Ascending aorta (tissue), 2 donors: ENCODE measurements at places on chromosomes 12 and 14.

DNA sequence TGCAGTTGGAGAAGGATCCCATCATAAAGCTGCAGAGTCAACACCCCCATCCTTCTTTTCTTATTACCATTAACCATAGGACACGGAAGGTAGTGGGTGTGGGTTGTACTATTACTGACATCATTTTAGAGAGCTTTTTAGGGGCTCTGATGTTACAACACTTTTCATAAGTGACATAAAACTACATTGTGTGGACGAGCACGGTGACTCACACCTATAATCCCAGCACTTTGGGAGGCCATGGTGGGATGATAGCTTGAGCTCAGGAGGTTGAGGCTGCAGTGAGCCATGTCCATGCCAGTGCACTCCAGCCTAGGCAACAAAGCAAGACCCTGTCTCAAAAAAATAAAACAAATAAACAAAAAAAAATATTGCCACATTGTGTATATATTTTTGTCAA is 167.1 kb downstream of the DUSP6 start:
- no peaks in the 10 kb centered on the region for H3K4me1 ChIP-seq
- no peak overlapping the region for H3K27ac ChIP-seq
- no peak overlapping the region for H3K4me3 ChIP-seq
- DNase-seq: no peak

GRCh38 chr12:3752096-3752709 is 706 bp downstream of the CRACR2A start:
- no peak for DNase-seq
- H3K27ac ChIP-seq: no peak overlapping the region
- no peaks in the 10 kb centered on the region for H3K4me1 ChIP-seq
- H3K4me3 ChIP-seq: peak overlapping the region; percentile 57

DNA sequence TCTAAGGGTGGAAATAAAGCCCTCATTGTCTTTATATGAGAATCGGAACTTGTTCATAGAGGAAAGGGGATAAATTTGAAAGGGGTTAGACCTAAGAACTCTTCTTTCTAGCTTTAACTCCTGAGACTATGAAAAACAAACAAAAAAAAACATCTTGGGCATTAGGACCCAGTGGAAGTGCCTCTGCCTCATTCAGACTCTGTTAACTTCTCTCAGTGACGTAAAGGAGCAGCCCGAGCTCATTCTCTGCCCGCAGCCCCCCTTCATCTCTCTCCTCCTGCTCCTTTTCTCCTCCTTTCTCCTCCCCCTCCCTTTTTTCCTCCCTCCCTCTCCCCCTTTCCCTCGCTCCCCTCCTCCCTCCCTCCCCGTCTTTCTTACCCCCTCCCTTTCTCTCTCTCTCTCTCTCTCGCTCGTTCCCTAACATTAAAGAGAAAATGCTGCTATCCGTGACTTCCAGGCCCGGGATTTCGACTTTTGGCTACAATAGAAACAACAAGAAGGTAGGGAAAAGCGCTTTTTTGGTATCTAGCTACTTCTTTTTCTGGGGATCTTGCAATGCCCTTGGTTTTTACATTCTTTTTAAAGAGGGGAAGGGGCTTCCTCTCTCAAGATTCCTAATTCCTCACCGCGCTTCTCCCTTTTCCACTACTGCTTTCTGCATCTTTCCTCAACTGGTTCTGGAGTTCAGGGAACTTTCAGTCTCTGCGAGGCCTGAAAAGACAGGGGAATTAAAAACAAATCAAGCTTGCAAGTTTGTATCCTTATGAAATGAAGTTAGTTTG is at the start of gene RBMS2:
TSS of gene RBMS2 (plus strand) at position 231 of the 782 bp plus-strand sequence. CDS start at position 435, 204 bp downstream.
- H3K27ac ChIP-seq: peak within 1 kb of the TSS; percentile 88
- H3K4me1 ChIP-seq: peaks cover 35% of the 10 kb centered on the region

DNA sequence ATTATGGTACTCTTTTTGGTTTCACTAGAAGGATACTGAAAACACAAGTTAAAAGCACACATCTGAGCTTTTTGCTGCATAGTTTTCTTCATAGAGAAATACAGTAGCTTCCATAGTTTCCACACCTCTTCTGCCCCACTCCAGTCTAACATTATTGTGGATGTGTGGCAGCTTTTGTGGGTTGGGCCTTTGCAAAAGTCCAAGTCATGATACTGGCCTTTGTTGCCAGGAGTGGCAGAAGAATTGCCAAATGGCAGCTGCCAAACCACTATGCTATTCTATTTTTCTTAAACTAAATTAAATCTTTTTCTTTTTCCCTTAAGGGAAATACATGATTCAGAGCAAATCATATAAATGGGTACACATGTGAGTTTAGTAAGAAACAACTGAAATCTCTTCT is 114.8 kb downstream of the PLEKHA5 start:
- H3K36me3 ChIP-seq: no peaks in the 10 kb centered on the region
- H3K27ac ChIP-seq: peak overlapping the region; percentile 53
- H3K27me3 ChIP-seq: no peaks in the 10 kb centered on the region

DNA sequence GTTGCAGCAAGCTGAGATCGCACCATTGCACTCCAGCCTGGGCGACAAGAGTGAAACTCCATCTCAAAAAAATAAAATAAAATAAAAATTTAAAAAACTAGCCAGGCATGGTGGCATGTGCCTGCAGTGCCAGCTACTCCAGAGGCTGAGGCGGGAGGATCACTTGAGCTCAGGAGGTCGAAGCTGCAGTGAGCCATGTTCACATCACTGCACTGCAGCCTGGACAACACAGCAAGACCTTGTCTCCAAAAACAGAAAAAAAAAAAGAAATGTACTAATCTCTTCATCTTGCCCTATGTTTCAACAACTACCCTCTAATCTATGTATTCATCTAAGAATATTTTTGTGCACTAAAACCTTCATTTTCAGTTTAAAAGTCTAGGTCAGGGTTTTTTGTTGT is 6.5 kb downstream of the NAA25 start:
- H3K4me1 ChIP-seq: peaks cover 15% of the 10 kb centered on the region
- no peak overlapping the region for H3K27ac ChIP-seq
- no peaks in the 10 kb centered on the region for H3K27me3 ChIP-seq
- peaks cover 9% of the 10 kb centered on the region for H3K36me3 ChIP-seq

DNA sequence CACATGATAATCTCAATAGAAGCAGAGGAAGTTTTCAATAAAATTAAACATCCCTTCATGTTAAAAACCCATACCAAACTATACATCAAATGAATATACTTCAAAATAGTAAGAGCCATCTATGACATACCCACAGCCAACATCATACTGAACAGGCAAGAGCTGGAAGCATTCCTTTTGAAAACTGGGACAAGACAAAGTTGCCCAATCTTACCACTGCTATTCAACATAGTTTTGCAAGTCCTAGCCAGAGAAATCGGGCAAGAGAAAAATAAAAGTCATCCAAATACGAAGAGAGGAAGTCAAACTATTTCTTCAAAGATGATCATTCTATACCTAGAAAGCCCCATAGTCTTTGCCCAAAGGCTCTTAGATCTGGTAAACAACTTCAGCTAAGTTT is 454.7 kb upstream of the PRICKLE1 start:
- no peak overlapping the region for H3K4me3 ChIP-seq
- no peaks in the 10 kb centered on the region for H3K4me1 ChIP-seq
- no peak for DNase-seq
- H3K27ac ChIP-seq: no peak overlapping the region
- no peaks in the 10 kb centered on the region for H3K36me3 ChIP-seq
- H3K27me3 ChIP-seq: no peaks in the 10 kb centered on the region

DNA sequence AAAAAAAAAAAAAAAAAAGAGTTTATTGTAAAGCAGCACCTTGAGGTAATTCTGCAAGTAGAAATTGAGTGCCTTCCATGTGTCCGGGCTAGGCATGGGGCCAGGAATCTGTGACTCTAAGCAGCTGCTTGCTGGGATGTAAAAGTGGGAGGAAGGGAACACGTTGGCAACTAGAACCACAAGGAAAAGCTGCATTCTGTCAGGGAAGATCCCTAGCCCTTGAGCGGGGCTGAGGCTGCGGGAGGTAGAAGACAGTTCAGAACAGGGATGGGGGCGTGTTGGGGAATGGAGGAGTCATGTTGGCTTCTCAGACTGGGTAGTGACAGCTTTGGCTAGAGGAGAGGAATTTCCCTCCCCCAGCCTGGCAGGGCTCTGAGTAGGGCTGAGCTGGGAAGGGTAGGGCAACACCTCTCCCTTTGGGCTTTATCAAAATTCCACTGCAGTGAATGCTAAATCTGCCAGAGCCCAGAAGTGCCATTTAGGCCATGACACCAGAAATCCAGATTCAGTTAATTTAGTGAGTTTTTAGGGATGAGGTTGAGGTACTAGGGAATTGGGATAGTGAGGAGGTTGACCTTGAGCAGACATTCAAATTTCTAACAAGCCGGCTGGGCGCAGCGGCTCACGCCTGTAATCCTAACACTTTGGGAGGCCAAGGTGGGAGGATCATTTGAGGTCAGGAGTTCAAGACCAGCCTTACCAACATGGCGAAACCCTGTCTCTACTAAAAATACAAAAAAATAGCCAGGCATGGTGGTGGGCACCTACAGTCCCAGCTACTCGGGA is 3.4 kb upstream of the TRAFD1 start:
- H3K36me3 ChIP-seq: no peaks in the 10 kb centered on the region
- peak overlapping the region; percentile 21 for H3K4me3 ChIP-seq
- peak overlapping the region; percentile 62 for H3K27ac ChIP-seq
- H3K4me1 ChIP-seq: peaks cover 8% of the 10 kb centered on the region

DNA sequence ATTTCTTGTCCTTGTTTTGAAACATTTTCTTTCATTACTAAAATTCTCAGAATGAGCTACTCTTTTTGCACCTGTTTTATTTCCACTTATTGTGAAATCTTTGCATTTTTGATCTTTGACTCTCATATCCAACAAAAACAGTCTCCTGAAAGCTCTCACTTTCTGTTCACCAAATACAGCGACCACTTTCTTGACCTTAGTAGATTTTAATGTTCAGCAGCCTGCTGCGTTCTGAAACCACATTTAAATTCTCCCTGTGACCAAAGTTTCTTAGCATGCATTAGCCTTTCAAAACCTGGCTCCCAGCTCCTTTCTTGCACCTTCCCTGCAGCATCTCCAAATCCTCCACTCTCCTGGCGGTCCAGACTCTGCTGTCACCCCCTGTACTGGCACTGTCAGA is 404.4 kb upstream of the PDE3A start:
- no peak overlapping the region for H3K4me3 ChIP-seq
- no peak for DNase-seq
- H3K4me1 ChIP-seq: no peaks in the 10 kb centered on the region
- H3K27ac ChIP-seq: peak overlapping the region; percentile 37
- no peaks in the 10 kb centered on the region for H3K27me3 ChIP-seq

DNA sequence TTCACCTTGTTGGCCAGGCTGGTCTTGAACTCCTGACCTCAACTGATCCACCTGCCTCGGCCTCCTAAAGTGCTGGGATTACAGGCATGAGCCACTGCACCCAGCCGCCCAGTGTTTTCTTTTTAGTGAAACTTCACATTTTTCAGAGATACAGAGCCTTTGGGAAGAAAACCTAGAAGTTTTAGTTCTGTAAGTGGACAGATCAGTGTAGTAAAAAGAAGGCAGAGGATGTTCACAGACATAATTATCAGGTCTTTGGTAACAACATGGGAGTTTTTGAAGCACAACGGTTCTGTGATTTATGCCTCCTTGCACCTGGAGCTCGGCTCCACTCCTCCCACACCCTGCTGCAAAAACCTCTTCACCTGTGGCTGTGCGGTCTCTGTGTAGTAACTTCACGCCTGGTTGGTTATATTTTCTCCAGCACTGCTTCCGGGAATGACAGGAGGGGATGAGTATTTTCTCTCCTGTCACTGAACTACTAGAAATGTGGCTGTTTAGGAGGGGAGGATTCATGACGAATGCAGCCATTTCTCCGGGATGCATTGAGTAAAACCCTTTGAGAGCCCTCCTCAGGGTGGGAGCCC is 67.0 kb downstream of the ARF6 start:
- H3K36me3 ChIP-seq: no peaks in the 10 kb centered on the region
- no peak overlapping the region for H3K27ac ChIP-seq
- H3K4me1 ChIP-seq: no peaks in the 10 kb centered on the region
- DNase-seq: no peak
- H3K4me3 ChIP-seq: no peak overlapping the region
- H3K27me3 ChIP-seq: no peaks in the 10 kb centered on the region

DNA sequence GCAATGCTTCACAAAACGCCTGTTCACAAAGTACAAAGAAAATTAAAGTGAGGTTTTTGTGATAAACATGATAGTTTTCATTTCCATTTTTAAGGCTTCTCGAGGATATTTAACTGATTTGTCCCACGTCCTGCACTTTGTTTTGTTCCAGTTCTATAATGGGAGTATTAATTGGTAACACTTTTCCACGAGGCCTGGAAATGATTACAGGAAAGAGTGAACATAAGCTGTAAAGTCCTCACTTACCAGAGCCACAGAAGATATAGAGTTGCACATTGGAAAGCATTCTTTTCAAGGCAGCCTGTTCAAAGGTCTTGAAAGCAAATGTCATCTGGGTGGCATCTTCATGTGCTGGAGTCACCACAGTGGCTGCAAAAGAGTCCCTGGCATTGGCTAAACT is 1236.6 kb downstream of the BCL11B start:
- no peaks in the 10 kb centered on the region for H3K36me3 ChIP-seq
- H3K4me3 ChIP-seq: no peak overlapping the region
- DNase-seq: no peak
- no peaks in the 10 kb centered on the region for H3K27me3 ChIP-seq
- H3K27ac ChIP-seq: no peak overlapping the region
- H3K4me1 ChIP-seq: no peaks in the 10 kb centered on the region

DNA sequence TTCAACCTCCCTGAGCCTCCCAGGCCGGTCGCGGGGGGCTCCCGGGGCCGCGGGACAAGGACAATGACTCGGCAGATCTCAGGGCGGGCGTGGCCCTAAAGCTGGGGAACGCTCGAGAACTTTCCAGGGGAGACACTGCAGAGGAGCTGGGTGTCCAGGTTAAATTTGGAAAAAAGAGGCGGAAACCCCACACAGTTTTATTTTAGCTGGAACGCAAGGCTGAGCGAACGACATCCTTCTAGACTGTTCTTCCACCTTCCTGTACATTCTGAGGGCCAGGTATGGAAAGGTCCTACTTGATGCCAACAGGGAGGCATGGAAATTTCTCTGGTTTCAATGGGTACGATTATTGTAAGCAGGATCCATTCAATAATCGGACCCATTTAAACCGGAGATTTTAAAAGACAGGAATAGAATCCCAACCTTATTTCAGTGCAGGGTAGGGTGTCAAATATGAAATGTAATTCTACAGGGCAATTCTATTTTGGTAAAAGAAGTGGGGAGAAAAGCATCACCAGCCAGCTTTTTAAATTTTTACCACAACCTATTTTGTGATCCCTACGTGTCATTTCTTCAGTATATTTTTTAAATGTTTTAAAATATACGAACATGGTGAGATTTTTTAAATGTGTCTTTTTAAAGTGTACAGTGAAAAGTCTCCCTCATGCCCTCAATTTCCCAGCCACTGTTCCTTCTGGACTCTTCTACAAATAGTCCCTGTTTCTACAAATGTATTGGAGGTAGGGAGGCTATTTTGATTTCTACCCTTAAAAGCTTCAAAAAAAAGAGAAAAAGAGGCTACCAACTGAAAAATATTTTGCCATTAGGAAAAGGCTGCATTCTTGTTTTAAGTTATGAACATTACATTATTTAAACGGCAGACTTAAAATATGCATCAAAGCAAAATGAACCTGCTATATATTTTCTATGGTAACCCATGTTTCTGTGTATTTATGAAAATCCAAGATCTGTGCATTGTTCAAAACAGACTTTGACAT is 1.1 kb upstream of the UBC start:
- H3K4me1 ChIP-seq: peaks cover 5% of the 10 kb centered on the region
- no peaks in the 10 kb centered on the region for H3K27me3 ChIP-seq
- peak overlapping the region; percentile 89 for H3K4me3 ChIP-seq
- peak; percentile 79 for DNase-seq
